Activated T-helper 1 cell treated with anti-CD3 and anti-CD28 coated beads, Interleukin-2, amount 50 U/mL, for 16 hours (primary cell): ENCODE measurements at places on chromosomes 4 and X.

DNA sequence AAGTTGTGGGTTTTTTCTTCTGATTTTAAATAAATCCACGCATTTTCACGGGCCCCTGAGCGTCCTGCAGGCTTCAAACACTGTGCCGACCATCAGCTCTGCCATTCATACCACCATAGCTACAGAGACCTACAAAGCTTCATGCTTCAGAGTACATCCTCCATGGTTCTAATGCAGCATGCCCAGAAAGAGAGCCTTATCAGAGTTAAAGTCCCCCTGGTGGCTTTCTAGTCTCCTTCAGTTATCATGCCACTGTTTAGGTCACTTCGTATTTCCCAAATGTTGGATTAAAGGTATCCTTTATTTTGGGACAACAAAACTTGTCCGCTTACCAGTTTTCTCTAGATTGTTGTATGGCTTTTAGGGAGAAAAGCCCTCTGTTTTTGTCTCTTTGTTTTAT is 66.7 kb upstream of the VCX2 start:
- DNase-seq, result no peak

- no peak for DNase-seq
These were observed 614.4 kb downstream of the RPA4 start for GRCh38 chrX:97498093-97498492.

DNA sequence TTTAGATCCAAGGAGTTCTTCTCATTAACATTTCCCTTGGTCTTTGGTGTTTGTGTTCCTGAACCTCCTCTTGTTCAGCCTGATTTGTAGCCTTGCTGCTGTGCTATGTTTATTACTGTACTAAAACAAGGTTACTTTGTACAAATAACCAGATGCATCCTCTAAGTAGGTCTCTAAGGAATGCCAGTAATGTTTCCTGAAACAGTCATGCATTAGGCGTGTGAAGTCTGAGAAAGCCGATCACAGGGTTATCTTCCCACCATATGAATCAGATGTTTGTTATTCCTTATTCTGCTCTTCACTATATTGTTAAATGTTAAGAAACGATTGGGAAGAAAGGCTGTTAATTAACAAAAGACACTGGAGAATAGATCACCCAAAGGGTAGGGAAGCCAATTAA is 66.9 kb downstream of the GALNTL6 start:
- no peak for DNase-seq

DNA sequence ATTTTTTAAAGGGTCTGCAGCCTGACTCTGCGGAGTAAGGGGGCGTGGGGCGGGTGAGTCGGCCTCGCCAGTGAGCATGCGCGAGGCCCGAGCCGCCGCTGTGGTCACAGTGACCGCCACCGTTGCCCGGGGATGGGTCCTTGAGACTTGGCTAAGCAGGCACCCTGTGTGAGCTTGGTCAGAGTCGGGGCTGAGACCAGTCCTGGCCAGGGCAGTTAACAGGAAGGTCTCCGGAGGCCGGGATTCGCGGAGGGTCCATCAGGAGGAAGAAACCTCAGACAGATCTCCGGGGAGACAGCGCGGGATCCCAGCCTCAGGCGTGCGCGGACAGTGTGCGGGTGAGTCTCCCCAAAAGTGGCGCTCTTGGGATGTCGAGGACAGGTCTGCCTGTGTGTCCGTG is 1384.4 kb upstream of the PCDH10 start:
- no peak for DNase-seq

- no peak for DNase-seq
These were observed 98.3 kb upstream of the ATOH1 start for GRCh38 chr4:93730251-93730650.

DNA sequence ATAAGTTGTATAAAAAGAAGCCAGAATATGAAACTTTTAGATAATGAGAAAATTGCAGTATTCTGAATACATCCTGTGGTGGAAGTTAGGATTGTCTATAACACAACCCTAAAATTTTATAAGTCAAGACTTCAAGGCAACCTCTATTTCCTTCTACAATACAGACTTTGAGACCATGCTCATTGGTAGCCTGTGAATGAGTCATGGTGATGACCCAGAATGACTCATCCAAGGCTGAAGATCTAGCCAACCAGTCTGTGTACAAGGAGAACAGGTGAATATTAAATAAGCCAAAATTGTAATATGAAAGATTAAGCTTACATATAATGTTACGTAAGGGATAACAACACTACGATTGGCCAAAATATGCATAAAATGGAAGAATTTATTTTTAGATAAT is 475.9 kb upstream of the GALNT7 start:
- no peak for DNase-seq

GRCh38 chr4:89599026-89599425 is 237.9 kb downstream of the SNCA start:
- no peak for DNase-seq

- DNase-seq, result no peak
These were observed 52.5 kb downstream of the JADE1 start for GRCh38 chr4:128861856-128862518.

GRCh38 chr4:138633580-138633904 is 382.0 kb upstream of the NOCT start:
- DNase-seq, result no peak

DNA sequence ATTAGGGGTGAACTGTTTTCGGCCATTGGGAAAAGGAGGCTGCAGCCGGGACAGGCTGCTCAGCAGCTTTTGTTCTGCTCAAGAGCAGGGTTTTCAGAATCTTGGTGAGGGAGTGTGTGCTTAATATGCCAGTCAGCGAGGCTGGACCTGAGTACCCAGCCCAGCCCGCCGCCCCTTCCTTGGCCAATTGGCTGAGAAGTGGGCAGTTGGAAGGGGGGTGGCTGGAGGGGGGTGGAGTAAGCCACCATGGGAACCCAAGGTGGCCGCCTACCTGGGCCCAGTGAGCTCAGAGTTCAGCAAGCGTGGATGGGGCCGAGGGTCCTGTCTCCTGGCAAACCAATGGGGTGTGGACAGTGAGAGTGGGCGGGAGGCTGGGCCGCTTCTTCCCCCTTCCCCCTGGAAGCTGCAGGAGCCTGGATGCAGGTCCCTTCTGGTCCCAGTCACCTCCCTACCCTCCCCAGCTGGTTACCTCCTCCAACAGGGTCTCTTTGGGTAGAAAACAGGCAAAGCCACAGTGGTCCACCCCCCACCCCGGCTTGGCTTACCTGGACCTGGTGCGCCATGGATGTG is 52.5 kb downstream of the SORCS2 start:
- DNase-seq, result no peak

DNA sequence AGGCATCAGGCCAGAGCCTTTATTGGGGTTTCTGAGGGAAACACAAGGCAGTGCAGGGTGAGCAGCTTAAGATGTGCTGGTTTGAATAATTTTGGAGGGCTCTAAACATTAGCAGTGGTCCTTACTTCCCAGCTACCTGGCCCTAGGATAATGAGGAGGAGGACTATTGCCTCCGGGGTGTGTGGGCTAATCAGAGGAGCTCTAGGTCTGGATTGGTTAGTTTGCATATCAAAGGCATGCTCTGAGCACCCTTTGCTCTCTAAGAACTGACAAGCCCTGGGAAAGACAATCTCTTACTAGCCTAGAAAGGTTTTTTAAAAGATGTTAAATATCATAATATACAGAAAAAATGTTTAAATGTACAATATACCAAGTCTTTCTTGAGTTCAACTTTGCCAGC is 58.4 kb downstream of the RXFP1 start:
- DNase-seq, result no peak

- no peak for DNase-seq
These were observed 1.8 kb downstream of the PNCK start for GRCh38 chrX:153671589-153672530.

GRCh38 chr4:83170952-83171399 is 56.4 kb upstream of the PLAC8 start:
- DNase-seq, result no peak

DNA sequence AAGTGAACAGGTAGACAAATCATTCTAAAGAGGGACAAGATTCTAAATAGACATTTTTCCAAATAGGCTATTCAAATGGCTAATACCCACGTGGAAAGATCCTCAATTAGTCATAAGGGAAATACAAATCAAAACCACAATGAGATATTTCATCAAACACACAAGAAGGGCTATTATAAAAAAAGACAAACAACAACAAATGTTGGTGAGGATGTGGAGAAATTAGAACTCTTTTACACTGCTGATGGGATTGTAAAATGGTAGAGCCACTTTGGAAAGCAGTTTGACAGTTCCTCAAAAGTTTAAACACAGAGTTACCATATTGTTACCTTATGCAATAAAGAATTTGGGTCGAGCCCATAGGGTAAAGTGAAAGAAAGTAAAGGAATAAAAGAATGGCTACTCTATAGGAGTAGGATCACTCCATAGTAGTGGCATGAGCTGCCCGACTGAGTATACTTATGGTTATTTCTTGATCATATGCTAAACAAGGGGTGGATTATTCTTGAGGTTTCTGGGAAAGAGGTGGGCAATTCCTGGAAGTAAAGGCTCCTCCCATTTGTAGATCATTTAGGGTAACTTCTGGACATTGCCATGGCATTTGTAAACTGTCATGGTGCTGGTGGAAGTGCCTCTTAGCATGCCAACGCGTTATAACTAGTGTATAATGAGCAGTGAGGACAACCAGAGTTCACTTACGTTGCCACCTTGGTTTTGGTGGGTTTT is 58.9 kb upstream of the FAM9C start:
- no peak for DNase-seq

GRCh38 chr4:150960818-150961217 is 54.3 kb downstream of the LRBA start:
- DNase-seq, result no peak

DNA sequence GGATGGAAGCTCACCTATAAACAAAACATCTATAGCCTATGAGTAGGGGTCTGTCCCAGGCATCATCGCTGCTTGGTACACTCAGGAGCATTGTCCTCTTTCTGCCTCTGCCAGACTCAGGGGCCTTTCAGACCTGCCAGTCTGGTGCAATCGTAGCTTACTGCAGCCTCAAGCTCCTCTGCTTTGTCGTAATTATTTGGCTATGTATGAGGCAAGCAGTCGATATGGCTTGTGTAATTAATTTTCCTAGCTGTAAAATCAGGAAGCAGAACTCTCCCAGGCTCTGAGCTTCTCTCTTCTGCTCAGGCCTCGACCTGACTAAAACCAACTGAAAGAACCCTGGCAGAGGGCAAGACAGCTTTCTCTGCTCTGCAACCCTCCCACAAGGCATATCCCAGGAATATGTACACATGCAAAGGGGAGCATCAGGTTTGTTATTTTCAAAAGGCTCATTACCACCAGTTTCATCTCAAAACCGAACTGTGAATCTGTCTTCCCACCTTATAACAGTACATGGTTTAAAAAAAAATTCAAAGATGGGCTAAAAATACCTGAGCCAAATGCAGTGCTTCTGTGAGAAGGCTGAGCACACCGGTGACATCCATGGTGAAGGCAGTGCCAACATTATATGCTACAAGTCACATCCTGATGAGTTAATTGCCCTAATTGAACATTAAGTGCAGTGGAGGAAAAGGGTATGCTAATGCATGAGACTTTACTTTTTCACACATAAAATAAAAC is 309.2 kb upstream of the EMCN start:
- no peak for DNase-seq

- no peak for DNase-seq
These were observed 455.4 kb downstream of the IL15 start for GRCh38 chr4:142091691-142092182.

DNA sequence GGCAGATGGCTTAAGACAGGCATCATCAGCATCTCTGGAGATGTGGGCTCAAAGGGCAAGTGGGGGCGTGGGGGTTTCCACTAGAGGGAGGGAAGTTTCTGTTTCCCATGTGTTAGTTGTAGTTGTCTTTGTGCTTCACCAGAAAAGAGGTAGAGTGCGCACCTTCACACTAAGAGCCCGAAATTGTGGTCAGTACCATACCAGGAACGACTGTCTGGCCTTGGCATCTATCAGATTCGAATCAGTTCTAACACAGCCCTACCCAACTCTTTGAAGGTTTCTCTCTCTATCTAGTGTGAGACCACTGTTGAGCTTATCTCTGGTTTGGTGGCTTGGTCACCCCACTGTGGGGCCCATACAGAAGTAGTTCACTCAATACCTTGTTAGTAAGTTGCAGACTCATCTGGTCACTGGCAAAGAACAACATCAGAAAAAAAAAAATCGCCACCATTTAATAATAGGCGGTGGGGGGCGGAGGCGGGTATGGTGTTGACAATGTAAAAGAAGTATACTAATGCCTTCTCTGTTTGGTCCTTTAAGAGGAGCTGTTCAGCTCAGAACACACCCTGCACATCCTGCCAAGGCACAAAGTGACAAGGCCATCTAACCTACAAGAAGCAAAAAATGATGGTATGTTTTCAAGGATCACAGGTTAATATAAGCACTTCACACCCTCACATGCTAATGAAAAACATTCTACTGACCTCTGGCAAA is 71.1 kb downstream of the NYX start:
- no peak for DNase-seq

DNA sequence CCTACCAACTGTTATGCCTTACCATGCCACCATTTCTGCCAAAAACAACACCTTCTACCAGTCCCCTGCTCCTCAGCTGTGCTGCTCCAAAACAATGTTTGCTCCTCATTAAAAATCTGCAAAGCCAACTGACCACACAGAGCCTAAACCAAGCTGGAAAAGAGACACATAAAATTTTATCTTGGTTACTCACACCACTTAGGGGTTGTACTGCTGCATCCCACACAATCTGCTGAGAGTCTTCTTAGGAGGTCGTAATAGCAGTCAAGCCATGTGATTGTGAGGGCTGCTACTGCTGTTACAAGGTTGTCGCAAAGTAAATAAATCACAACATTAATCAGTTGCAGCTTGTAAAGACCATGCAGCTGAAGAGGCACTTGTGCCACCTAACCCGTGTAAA is 607.4 kb upstream of the FAM241A start:
- no peak for DNase-seq

GRCh38 chrX:38768079-38768478 is 33.2 kb upstream of the MID1IP1 start:
- DNase-seq, result no peak

DNA sequence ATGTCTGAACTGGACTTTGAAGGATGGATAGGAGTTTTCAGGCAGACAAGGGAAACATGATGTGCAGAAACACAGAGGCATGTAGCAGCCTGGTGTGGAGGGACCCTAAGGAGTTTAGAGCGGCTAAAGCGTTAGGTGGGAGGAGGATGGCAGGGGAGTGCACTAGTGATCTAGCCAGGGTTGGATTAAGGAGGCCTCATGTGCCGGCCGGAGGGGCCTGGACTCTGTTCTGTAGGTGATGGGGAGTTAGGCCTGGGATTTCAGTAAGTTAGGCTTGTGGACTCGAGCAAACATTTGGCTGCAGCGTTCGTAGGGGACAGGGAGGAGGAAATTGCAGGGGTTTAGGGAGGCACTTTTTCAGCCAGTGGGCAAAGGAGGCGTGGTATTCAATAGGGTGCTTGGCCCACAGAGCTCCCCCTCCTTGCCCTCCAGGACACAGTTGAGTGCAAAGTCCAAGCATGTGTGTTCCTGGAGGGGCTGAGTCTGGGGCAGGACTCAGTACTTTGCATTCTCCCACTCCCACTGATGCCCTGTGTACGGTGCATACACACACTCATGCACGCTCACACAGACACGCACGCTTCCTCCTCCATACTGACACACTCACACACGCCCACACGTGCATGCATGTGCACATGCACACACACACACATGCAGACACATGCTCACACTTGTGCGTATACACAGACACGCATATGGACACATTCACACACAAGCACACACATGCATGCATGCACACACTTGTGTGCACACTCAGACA is 18.6 kb downstream of the PSAPL1 start:
- no peak for DNase-seq
